Stimulated activated CD4-positive, alpha-beta T cell treated with anti-CD3 and anti-CD28 coated beads, Interleukin-1b, Interleukin-23, amount 100 ng/mL, for 1 hour (primary cell): ENCODE measurements at places on chromosomes 2 and 18.

GRCh38 chr2:205848601-205849000 is 166.3 kb downstream of the NRP2 start:
- DNase-seq, result no peak

GRCh38 chr2:30038419-30038818 is 108.4 kb upstream of the YPEL5 start:
- no peak for DNase-seq

- DNase-seq, result no peak
Observed at GRCh38 chr2:152518641-152519580, 183.9 kb downstream of the FMNL2 start.

DNA sequence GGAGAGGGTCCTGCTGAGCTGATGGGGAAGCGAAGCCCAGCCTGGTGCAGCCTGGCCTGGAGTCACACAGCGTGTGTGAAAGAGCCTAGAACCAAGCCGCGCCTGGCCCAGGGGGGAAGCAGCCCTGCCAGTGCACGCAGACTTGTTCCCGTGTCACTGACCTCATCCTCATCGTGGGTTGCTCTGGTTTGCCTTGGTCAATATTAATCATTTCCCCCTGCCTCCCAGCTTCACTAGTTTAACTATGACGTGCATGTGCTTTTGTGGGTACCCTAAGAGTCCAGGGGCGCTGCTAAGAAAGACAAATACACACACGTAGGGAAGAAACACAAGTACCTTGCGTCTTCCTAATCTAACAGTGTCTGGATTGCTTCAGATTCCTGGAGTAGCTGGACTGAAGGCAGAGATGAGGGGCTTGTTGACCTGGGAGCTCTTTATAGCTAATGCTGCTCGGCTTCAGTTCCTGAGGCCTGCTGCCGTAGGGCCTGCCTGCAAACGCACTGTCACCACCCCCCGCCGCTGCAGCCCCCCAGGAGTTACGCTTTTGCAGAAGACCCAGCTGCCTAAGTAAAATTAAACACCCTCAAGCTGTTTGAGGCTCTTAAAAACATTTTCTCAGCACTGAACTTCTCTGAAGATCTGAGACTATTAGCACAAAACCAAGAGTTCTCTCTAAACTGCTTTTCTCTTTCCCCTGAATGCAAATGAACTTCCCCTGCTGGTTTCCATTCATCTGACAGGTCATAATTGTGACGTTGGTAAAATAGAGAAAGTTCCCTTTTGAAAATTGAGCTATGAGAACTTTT is 159.2 kb downstream of the FAM210A start:
- DNase-seq, result no peak

DNA sequence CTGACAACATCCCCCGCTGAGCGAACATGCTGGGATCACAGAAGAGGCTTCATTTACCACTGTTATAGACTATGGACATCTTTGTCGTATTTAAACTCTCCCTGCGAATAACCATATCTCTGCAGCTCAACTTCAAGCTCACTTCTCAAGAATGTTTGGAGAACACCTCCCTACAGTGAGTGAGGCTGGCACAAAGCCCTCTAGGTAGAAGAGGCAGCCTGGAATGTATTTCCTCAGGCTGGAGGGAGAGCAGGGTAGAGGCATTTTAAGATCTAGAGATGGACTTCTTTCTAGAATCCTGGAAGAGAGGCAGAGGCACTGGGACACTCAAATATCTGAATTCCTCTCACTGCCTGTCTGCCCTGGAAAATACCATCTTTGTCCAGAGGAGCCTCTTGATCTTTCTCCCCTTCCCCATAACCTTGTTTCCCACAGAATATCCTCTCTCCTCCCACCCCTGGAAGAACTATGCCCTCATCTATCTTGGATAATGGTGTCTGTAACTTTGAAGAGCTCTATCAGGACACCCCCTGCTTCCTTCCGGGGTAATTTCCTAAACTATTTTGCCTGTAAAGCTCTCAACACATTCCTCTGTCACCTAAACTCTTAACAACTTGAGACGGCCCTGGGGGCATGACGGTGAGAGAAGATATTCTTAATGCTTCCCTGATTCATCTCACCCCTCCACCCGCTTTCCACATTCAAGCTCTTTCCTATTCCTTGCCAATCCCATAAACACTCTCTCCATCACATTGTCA is 2.4 kb upstream of the ANTXR1 start:
- DNase-seq, result no peak

- DNase-seq, result no peak
Observed at GRCh38 chr2:119240311-119241204, 16.9 kb downstream of the STEAP3 start.

- DNase-seq, result no peak
Observed at GRCh38 chr18:11849841-11850634, 1.2 kb upstream of the CHMP1B start.

GRCh38 chr2:29033656-29034055 is 40.7 kb downstream of the PCARE start:
- DNase-seq, result no peak

GRCh38 chr2:159232456-159233170 is 53.9 kb downstream of the WDSUB1 start:
- DNase-seq, result no peak

GRCh38 chr2:45765007-45765727 is 113.7 kb downstream of the PRKCE start:
- DNase-seq, result no peak

DNA sequence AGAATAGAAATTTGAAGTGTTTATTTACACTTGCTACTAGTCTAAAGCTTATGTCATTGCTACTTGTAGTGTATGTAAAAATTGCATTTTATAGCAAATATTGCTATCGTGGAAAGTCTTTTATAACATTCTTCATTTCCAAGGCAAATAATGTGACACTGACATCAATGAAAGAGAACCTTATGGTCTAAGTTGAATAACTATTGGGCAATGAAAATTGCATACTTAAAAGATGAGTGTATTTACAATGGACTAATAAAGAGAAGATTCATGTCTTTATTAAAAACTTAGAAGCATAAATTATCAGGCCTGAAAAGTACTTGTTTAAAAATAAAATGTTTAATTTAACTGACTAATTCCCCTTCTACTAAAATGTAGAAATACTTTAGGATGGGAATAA is 82.2 kb downstream of the LRP1B start:
- no peak for DNase-seq

- no peak for DNase-seq
Observed at GRCh38 chr18:39414009-39414700, 1848.6 kb upstream of the CELF4 start.

DNA sequence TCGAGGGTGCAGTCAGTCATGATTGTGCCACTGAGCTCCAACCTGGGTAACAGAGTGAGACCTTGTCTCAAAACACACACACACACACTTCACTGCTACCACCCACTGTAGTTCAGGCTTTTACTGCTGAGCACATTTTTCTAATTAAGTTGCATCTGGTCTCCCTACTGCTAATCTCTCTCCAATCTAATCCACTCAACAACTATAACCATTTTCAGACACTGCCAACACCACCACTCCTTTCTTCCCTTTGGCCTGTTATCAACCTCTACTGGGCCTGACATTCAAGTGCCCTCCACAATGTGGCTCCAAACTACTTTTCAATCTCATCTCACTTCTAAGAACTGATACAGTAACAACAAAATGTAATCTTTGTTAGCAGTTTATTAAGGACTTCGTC is 44.8 kb downstream of the RMP24 start:
- no peak for DNase-seq

- no peak for DNase-seq
Observed at GRCh38 chr18:79987566-79987965, 797 bp downstream of the TXNL4A start.

DNA sequence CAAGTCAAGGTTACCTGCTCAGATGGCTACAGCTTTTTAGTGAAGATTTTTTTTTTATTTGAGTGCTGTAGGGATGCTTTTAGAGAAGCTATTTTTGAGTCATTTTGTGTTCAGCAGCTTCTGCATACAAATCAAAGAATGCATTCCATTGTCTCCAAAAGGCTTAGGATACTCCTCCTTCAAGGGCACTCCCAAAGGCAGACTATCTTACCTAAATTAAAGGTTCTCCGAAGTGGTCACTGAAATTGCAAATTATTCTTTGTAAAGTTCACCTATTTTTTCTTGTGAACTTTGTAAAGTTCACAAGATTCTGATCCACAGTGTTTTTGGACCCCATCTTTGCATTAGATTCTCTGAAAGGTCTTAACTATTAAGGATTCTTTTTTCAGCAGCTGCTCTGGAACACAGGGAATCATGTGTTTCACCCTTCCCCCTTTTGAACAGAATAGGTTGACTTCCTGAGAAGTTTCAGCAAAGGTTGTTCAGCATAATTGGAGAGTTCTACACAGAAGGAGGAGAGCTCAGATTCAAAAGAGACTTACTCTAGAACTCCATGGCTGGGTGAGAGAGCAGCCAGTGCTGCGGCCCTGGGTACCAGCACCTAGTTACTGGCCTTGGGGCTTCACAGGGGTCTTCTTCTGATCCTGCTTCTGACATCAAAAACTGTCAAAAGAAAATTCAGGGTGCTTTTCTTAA is 14.5 kb downstream of the CLIP4 start:
- no peak for DNase-seq

DNA sequence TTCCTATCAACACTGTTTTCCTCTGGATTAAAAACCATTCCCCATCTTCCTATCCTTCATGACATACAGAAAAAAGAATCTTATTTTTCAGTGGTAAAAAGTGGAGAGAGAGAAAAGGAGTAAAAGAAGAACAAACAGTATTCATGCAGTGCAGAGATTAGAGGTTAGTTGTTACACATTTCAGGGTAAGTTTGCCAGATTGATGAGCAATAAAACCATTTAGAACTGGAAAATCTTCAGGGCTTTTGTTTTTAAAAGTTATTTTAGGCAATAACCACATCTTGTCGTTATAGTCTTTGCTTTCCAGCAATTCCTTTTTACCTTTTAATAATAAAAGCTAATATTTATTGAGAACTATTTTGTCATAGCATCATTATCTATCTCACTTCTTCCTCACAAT is 104.5 kb downstream of the GPD2 start:
- no peak for DNase-seq

- DNase-seq, result no peak
Observed at GRCh38 chr2:12948961-12949353, 232.2 kb downstream of the TRIB2 start.

DNA sequence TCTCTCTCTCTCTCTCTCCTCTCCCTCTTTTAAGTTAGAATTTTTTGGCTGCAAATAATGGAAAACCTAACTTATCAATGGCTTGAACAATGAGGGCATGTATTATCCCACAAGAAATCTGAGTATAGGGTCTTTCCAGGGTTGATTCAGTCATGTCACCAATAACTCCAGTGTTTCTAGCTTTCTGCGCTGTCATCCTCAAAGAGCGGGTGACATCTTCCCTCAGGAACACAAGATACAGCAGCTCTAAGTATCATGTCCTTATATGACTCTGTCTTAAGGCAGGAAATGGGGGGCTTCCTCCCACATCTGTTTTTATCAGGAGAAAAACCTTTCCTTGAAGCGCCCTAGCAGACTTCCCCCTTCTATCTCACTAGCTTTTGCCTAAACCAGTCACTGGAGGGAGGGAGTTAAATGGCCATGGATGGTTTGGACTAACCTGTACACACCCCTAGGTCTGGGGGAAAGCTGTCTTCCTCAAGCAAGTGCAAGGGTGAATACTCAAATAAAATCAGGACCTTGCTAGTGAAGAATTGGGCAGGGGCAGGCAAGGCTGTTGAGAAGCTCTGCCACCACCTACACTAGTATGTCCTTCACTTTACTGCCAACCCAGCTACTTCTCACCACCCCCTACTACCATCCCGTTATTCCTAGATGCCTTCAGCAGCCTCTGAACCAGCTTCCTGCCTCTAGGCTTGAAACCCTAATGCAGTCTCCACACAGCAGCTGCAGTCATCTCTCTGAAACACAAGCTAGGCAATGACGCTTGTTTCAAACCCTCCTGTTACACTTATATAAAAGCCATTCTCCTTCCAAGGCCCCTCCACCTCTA is 7.5 kb upstream of the TUBA4A start:
- no peak for DNase-seq

- no peak for DNase-seq
Observed at GRCh38 chr2:234429265-234429664, 67.6 kb downstream of the ARL4C start.
